GM20000 (cell line): ENCODE measurements at places on chromosomes 2 and 18.

- no peak for DNase-seq
These were observed 25.6 kb upstream of the INSIG2 start for GRCh38 chr2:118062669-118063068.

GRCh38 chr18:59208602-59209125 lies 11.3 kb upstream of the GRP start:
- DNase-seq, result no peak

DNA sequence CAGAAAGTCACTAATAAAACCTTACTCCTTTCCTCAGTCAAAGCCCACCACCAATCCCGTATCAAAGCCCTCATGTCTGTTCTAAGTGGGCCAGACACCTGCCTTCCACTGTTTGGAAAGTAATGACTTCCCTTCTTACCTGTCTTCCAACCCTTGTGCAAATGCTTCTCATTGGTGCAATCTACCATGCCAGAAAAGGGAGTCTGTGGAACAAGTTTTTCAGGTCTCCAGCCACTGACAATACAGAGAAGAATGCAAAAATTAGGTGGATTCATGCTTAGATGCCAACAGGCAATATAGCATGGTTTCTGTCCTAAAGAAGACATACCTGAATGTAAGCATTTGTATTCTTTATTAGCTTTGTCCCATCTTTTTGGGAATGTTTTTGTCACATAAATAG lies 1140.6 kb upstream of the LRRTM1 start:
- no peak for DNase-seq

DNA sequence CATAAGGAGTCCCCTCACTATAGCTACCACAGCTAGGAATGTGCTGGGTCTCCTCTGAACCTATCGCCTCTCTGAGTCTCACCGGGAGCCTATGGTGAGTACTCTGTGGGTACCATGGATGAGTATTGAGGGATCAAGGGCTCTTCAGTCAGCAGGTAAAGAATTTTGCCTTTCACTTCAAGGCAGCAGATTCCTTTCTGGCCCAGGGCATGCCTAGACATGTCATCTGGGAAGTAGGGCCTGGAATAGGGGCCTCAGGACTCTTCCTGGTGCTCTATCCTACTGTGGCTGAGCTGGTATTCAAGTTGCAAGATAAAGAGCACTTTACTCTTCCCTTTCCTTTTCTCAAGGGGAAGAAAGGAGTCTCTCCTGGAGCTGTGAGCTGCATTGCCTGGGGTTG lies 85.6 kb upstream of the LHCGR start:
- no peak for DNase-seq

DNA sequence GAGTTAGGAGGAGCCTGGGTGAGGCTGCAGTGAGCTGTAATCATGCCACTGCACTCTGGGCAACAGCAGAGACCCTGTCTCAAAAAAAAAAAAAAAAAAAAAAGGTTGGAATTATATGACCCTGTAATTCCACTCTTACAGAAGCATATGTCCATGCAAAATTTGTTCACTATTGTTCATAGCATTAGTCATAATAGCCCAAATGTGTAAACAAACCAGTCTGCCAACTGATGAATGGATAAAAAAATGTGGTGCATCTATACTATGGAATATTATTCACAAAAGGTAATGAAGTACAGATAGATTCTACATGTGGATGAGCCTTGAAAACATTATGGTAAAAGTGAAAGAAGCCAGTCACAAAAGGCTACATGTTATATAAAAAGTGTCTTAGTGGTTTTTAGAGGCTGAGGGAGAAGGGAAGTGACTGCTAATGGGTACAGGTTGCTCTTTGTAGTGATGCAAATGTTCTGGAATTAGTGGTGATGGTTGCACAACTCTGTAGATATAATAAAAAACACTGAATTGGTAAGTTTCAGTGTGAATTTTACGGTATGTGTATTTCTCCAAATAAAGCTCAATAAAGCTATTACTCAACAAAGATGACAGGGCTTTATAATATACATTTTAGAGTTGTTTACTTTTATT lies 9.4 kb downstream of the COA5 start:
- no peak for DNase-seq

- DNase-seq, result no peak
These were observed 197.8 kb downstream of the PAX3 start for GRCh38 chr2:222100704-222101699.

- DNase-seq, result no peak
These were observed 139.9 kb upstream of the MAPRE2 start for GRCh38 chr18:34901299-34901698.

GRCh38 chr2:46029332-46029811 lies 267.8 kb upstream of the EPAS1 start:
- DNase-seq, result no peak

- DNase-seq, result no peak
These were observed 141.3 kb upstream of the ID2 start for GRCh38 chr2:8540552-8541055.

DNA sequence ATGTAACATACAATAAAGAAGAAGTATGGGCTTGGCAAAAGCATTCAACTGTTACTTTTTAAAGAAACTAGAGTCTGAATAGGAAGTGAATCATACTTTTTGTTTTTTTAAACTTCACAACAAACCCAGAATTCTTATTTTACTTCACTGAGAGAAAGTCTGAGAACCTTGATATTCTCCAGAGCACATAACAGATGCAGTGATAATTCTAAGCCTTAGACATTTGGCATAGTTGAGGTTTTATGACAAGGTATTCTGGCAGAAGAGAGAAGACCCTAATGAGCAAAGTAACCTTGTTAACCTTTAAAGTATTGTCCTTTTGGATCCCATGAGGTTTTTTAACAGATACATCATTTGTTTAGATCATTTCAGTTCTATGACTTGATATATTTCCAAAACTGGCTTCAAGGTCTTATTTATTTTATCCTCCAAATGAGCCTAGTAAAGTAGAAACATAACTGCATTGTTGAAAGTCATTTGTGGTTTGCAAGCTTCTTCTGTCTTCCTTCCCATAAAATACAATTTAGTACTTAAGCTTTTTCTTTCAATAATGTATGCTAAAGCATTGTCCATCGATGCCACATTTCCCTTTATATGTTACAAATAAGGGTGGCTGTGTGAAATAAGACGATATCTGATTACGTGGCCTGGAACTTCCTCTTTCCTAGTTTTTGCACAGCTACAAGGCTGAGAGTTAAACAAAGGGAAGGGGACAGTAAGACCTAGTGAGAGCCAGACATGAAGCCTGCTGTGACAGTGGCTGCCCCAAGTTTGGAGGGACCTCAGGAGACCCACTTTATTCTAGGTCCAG lies 86.1 kb upstream of the ITPRID2 start:
- no peak for DNase-seq

- DNase-seq, result no peak
These were observed 88.9 kb upstream of the CYP26B1 start for GRCh38 chr2:72236445-72237067.

GRCh38 chr2:206001912-206002311 lies 84.1 kb downstream of the INO80D start:
- no peak for DNase-seq

- no peak for DNase-seq
These were observed 37.4 kb downstream of the ACTR2 start for GRCh38 chr2:65264821-65265670.

GRCh38 chr2:239028253-239028619 lies 180.4 kb downstream of the TWIST2 start:
- no peak for DNase-seq

DNA sequence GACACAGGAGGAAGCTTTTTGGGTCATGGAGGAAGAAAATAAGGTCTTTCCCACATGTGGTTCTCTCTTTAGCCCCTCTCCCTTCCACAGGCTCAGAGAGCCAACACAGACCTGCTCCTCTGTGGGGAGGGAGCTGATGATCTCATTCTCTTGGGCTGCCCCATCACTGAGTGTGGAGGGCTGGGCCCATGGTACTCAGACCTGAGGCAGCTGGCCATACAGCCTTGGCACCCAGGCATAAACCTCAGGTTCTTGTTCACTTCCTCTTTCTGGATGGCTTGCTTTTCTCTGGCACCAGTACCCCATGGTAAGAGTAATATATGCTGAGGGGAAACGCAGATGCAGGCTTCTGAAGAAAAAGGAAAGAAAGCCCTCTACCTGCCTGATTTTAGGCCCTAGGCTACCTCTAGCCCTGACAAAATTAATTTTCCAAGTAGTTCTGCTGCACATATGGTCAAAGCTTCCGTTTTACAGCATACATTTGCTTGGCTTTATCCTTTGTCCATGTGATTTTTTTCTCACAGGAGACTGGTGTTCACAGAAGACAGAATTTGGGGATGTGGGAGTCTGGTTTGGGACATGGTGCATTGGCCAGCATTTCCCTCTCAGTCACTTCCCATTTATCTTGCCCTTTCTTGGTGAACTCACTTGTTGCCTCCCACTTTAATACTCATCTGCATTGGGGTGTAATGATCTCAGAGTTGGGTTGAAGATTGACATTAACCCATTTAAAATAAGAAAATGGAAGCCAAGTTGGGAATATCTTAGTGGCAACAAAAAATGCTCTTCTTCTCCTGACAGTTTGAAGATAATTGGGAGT lies 11.1 kb downstream of the DHRS9 start:
- no peak for DNase-seq

- no peak for DNase-seq
These were observed 85.8 kb downstream of the UXS1 start for GRCh38 chr2:106108351-106108750.

DNA sequence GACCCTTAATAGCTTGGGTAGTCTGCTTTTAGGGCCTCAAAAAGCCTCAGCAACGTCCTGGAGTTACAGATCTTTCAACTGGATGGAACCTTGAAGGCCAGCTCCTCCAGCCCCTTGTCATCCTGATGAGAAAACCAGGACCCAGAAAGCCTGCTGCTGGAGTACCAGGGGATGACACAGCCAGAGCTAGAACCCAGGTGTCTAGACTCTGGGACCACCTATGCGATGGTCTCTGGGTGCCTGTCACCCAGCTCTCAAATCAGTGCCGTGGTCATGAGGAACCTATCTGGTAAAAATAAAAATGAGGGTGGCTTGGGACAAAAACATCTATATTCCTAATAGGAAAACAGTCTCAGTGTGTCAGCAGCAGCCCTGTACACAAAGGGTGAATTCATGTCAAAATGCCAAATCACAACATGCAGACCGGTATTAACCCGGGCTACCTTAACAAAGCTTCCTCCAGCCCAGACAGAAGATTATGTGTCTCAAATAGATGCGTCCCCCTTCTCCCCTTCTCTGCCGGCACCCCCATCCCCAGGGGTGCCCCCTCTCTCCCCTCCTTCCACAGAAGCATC lies 28.5 kb downstream of the SMAD7 start:
- DNase-seq, result no peak

DNA sequence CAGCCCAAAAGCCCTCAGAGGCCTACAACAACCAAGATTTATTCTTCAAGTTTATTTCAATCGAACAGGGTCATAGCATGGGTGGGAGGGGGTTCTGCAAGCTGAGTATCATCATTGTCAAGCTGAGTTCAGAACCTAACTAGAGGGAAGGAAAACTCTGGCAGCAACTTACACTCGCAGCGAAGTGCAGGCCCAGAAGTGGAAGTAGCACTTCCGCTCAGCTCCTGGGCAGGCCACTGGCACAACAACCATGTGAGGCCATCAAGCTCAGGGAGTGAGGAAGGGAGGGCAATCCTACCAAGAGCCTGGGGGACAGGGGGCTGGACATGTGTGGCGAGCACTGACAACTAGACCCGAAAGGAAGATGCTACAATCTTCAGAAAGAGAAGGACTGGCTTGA lies 4.8 kb downstream of the UXS1 start:
- no peak for DNase-seq

GRCh38 chr2:88247531-88247930 lies 77.4 kb downstream of the THNSL2 start:
- no peak for DNase-seq
